ENCODE measurements at places on chromosomes 5 and 9.

- no peak for DNase-seq
These were observed 112.8 kb downstream of the MAPKAP1 start for GRCh38 chr9:125594223-125594610.

GRCh38 chr5:80207832-80208231 lies 48.0 kb downstream of the SERINC5 start:
- no peak for DNase-seq

- DNase-seq: no peak
These were observed 29.4 kb downstream of the ZCCHC7 start for GRCh38 chr9:37149666-37150308.

DNA sequence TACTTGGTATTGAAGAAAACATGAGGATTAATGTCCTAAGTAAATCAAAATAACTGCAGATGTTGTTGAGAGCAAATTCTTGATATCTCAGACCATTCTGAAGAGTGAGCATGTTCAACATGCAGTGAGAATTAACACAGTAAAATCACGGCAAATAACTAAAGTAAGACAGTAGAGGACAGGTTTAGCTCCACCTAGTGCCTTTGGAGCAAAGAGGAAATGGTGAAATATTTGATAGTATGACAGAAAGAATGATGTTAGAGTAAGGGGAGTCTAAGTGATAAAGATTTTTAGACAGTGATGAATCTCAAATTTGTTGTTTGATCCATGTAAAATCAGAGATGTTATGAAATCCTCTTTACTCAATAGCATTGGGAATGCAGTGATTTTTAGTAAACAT lies 424.2 kb downstream of the TMEM161B start:
- no peak for DNase-seq

- no peak for DNase-seq
These were observed 9.0 kb upstream of the NSD1 start for GRCh38 chr5:177124486-177124991.

GRCh38 chr9:37281541-37281940 lies 141.0 kb upstream of the GRHPR start:
- DNase-seq: no peak

- no peak for DNase-seq
These were observed 19.6 kb downstream of the CRB2 start for GRCh38 chr9:123375469-123376132.

DNA sequence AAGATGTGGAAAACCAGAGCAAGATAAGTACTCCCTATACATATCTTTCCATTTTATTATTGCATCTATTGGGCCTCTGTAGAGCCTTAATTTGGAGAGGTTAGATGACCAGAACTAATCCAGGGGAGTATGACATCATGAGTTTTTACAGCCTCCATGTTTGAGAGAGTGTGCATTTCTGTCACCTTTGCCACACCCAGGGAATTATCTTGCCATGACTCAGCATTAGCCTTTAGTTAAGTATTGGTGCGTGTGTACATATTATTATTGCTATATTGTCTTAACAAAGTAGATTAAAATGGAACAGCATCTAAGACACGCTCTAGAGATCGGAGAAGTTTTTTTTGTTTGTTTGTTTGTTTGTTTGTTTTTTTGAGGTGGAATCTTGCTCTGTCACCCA lies 27.6 kb downstream of the DIMT1 start:
- no peak for DNase-seq

Data from stimulated activated CD8-positive, alpha-beta memory T cell treated with anti-CD3 and anti-CD28 coated beads, Interleukin-2, amount 100 ng/mL, for 1 hour (primary cell).